ENCODE measurements at places on chromosomes 6 and 20.

- DNase-seq: no peak
Observed at GRCh38 chr20:25016471-25016870, 23.9 kb upstream of the APMAP start.

DNA sequence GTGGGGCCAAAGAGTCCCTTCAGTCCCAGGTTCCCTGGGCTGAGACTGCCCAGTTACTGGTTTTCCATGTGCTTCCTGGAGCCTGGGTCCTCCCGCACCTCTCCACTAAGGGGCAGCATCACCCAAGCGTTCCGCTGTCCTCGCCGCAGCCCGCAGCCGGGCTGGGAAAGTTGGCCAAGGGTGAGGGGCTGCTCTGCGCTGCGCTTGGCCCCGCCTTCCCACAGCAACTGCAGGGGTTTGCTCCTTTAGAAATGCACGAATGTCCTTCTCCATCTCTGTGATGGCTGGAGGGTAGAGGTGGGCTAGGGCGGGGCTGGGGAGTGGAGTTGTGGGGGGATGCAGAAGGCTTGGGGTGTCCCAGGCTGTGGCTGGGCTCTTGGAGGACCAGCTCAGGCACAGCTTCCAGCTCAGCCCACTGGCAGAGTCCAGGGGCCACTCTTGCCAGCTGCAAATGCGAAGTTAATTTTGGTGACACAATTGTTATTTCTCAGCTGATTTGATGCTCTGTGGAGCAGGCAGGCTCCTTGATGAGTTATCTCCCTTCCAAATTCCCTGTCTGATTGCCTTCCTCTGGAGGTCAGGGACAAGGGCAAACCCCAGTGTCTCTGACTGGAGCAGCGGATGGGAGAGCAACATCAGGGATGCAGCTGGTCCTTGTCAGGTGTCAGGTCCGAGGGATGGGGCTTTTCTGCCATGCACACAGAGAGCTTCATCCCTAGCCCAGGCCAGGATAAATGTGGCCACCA lies 63.2 kb downstream of the NOL4L start:
- DNase-seq: peak; percentile 70

DNA sequence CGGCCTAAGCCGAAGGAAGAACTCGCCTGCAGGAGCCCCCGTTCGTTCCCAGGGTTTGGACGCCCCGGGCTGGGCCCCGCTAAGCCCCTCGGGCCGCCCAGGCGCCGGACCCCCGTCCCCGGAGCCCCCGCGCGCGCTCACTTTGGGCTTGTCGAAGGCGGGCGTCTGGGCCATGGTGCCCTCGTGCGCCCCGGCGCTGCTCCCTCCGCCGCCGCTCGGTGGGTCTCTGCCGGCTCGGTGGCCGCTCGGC lies 140 bp downstream of the ADA start:
- no peak for DNase-seq

- DNase-seq: no peak
Observed at GRCh38 chr6:156700440-156701057, 76.6 kb upstream of the ARID1B start.

GRCh38 chr20:57076951-57077350 lies 189.5 kb downstream of the BMP7 start:
- no peak for DNase-seq

DNA sequence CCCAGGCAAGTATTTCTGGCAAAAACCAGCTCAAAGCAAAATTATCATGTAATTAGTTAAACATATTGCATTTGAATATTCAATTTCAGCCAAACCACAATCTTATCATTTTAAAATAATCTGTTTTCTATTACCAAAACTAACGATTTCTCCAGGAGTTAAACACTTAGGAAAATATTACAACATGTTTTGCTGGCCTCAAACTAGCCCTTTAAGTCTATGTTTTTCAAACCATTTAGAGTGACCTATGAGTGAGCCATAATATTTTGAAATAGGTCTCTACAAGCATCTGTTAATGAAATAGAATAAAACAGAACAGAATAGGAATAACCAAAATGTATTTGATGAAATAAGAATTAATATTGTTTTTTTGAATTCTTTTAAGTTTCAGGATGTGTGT lies 370.9 kb downstream of the COL12A1 start:
- no peak for DNase-seq

DNA sequence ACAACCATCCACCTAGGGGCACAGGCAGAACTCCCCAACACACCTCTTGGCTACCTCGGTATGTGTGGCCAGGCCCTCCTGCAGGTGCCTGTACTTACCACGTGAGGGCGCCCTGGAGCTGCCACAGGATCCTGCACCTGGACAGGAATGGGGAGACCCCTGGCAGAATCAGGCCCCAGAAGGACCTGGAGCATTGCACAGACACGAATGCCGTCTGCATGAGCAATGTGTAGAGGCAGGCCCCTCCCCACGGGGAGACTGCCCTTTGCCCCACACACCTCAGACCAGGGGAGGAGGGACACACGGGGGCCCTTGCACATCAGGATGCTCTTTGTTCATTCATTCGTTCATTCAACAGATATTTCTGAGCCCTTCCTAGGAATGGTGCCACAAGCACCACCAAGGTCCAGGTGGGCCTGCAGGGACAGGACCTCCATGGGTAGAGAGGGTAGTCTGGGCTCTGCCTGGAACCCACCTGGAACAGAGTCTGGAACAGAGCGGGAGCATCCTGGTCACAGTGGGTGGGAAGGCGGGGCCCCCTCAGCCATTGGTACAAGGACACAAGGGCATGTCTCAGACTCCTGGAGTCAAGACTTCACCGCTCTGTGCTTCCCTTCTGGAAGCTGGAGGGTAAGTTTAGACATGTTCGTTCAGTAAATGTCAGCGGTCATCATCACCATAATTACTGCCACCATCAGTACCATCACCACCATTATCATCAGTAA lies 32.3 kb downstream of the YTHDF1 start:
- peak; percentile 65 for DNase-seq

DNA sequence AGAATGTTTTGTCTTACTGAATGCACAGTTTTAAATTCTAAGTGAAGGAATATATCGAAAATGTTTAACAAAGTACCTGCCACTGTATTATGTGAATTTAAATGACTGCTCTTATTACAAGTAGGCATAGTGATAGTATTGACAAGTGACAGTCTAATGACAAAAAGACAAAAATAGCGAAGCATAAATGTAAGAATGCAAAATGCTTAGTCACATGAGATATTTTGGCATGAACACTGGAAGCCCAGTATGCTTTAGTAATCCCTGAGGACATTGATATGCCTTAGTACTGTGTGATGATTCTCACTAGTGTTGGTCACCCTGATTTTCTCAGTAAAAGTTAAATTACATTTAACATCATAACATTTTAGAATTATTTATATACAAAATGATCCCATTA lies 153.5 kb downstream of the EYA4 start:
- DNase-seq: no peak

GRCh38 chr6:72643214-72643613 lies 21.4 kb downstream of the KCNQ5 start:
- no peak for DNase-seq

- no peak for DNase-seq
Observed at GRCh38 chr20:37868851-37869333, 34.0 kb upstream of the VSTM2L start.

DNA sequence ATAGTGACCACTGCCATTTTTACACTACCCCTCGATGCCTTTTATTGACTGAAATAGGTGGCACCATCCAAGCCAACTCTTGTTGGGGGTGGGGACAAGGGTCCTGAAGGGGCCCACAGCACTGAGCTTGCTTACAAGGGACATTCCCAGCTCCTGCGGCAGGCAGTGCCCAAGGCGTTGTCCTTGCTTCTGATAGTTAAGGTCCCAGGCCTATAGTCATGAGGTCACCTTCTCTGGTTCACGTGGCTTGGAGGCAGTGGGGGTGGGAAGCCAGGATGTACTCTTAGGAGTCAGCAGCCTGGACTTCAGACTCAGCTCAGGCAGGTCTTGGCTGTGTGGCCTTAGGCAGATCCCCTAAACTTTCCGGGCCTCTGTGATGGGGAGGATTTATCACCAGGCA lies 48.6 kb downstream of the TOX2 start:
- DNase-seq: no peak

GRCh38 chr6:31193206-31193605 lies 22.7 kb upstream of the POU5F1 start:
- no peak for DNase-seq

DNA sequence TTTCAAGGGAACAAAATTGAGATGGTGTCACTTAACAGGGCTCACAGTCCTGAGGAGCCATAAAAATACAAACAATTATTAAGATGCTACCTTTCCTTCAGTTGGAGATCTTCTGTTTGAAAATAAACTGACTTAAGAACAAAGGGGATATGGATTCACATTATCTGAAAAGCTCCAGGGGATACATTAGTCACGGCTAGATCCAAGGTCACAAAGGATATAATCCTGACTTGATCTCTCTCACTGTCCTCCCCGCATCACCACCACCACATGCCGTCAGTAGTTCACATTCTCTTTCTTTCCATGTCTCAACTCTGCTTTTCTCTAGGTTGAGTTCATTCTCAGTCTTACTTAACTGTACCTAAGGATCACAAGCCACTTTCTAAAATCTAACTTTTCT lies 530.4 kb upstream of the MARCKS start:
- no peak for DNase-seq

DNA sequence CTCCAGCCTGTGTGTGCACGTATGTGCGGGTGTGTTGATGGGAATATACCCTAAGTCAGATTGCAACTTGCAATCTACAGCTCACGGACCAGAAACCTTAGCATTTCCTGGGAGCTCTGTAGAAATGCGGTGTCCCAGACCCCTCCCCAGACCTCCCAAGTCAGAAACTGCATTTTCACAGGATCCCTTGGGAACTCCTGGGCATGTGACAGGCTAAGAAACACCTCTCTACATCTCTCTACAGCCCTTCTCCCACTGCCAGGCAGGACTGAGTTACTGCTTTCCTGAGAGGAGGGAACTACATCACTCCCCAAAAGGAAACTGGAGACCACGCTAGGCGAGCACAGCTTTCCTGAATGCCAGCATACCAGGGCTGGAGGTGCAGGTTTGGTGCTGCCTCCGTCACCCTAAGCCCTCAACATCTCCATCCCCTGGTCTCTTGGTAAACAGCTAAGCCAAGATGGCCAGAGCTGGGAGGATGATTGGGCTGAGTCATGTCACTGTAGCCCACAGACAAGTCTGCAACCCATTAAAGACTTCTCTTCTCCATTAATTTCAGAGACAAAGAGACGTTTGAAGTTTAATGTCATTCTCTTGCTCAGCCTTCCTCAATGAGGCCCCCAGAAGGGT lies 194.4 kb downstream of the BMP7 start:
- DNase-seq: no peak

GRCh38 chr6:159633196-159633595 lies 59.8 kb downstream of the SOD2 start:
- no peak for DNase-seq

DNA sequence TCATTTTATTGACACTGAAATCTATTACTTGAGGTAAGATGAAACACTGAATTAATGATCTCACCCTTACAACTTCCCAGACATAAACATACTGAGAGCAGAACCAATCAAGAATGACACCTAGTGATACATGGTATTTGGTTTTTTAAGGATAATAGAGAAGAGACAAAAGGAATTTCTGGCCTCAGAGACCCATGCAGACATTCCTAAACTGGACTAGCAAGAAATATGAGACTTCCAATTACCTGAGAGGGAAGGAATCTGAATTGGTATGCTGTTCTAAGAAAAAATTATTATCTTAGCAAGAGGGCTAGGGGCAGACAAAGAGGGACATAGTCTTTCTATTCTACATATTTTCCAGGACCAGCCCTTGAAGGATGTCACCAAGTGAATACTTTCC lies 141.1 kb downstream of the BMP5 start:
- DNase-seq: no peak

DNA sequence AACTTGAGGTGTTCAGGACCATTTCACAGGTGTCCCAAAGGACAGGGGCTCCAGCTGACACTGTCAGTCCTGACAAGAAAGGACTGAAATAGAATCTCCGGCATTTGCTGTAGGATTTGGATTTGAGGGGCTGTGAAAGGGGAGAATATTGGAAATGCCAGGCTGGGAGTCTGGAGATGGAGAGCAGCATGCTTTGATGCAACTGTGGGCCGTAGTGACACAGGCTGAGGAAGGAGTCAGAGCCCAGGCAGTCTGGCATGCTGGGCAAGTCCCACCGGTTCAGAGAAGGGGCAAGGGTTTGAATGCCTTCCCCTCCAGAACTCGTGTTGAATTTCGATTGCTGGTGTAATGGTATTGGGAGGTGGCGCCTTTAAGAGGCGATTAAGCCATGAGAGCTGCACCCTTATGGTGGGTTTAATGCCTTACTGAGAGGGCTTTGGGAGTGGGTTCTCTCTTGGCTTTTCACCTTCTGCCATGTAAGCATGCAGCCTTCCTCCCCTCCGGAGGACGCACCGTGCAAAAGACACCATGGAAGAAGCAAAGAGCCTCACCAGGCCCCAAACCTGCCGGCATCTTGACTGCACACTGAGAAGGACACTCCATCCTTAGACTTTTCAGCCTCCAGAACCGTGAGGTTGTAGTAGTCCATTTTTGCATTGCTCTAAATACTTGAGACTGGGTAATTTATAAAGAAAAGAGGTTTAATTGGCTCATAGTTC lies 9.4 kb upstream of the PYGB start:
- no peak for DNase-seq

- DNase-seq: no peak
Observed at GRCh38 chr6:42158011-42158410, 15.2 kb upstream of the GUCA1A start.

DNA sequence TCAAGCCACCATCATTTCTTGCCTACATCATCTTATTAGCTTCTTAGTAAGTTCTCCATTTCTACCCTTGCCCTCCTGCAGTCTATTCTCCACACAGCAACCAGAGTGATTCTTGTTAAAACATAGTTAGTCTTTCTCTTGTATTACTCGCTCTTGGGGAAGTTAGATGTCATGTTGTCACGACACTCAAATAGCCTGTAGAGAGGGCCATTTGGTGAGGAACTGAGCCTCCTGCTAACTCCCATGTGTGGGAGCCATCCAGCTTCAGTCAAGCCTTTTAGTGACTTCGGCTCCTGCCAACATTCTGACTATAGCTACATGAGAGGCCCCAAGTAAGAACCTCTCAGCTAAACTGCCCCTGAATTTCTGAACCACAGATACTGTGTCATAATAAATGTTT lies 395.4 kb downstream of the CDC5L start:
- no peak for DNase-seq

- no peak for DNase-seq
Observed at GRCh38 chr6:133804265-133804664, 84.6 kb upstream of the TCF21 start.

DNA sequence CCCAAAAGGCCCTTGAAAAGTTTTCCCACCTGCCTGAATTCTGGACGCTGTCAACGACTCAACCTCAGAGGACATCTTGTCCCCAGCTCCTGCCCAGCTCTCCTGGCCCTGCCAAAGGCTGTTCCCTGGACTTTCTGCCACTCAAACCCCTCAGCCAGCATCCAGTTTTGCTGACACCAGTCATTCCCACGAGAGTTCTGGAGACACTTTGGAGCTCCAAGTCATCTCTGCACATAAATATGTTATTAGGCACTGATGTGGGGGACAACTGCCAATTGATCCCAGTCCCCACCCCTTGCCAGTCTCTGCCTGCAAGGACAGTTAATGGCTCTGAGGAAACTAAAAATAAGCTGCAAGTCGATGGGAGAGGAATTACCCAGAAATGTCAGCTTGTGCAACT lies 38.9 kb upstream of the KCNB1 start:
- no peak for DNase-seq

GRCh38 chr20:58841539-58842264 lies 9.0 kb downstream of the GNAS-AS1 start:
- no peak for DNase-seq

- no peak for DNase-seq
Observed at GRCh38 chr6:114713690-114714089, 370.9 kb upstream of the HS3ST5 start.

- no peak for DNase-seq
Observed at GRCh38 chr6:87393026-87393622, 14.6 kb upstream of the CFAP206 start.

Measured in activated CD4-positive, CD25-positive, alpha-beta regulatory T cell treated with anti-CD3 and anti-CD28 coated beads, Interleukin-2, amount 50 U/mL, for 72 hours (primary cell).